ENCODE measurements at places on chromosomes 2 and 18.

DNA sequence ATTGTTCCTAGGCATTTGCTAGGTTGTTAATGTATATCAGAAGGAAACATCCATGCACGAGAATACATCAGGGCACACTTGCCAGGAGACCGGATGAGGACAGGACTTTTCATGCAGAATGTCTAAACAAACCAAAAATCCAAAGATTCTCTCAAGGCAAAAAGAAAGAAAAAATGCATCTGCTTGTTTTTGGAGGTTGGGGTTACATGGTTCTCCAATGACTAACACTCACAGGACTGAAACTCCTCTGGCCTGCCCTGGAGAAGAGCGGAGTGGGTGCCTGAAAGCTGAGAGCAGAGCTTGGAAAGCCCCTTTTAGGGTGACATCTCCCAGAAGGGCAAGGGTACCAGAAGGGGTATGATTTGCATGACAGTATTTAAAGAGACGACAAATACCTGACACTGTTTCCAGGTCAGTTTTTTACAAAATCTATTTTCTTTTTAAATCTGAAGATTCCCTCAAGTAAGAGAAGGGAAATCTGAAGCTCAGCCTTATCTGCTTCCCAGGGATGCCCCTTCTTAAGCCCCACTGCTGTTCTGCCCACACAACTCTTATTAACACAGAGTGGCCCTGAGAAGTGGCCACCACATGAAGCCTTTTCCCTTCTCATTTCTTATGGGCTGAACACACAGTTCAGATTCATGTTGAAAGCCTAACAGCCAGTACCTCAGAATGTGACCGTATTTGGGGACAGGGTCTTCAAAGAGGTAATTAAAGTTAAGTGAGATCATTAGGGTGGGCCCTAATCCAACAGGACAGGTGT lies 216.4 kb downstream of the STK39 start:
- no peak for DNase-seq

DNA sequence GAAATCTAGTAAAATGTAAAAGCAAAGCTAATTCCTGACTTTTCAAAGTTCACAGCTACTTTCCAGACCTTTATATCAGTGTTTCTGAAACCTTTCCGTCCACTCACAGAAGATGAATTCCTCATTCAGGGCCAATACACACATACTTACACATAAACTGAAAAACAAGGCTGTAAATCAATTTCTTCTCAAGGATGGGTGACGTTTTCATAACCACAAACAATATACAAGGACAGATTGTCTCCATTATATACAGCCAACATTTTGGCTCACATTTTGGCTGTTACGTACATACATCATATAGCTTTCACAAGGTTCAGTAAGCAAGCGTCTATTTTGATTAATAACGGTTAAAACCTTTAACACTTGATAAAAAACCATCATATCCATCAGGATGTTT lies 1.4 kb downstream of the RPRD1A start:
- no peak for DNase-seq

DNA sequence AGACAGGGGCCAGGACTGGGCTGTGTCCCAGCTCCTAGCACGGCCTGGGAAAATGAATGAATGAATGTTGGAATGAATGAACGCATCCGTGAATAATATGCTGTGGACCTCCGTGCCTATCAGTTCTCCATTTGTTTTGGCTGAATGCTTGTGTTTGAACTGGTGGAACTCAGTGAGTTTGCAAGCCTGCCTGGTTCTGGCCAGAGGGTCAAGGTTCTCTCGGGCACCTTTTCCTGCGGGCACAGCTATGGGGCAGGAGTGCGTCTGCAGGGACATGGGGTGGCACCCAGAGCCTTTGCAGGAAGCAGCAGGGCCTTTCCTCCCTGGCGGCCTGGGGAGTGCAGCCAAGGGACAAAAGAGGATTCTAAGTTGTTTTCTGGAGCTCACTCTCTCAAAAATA lies 17.6 kb upstream of the PDIA6 start:
- no peak for DNase-seq

DNA sequence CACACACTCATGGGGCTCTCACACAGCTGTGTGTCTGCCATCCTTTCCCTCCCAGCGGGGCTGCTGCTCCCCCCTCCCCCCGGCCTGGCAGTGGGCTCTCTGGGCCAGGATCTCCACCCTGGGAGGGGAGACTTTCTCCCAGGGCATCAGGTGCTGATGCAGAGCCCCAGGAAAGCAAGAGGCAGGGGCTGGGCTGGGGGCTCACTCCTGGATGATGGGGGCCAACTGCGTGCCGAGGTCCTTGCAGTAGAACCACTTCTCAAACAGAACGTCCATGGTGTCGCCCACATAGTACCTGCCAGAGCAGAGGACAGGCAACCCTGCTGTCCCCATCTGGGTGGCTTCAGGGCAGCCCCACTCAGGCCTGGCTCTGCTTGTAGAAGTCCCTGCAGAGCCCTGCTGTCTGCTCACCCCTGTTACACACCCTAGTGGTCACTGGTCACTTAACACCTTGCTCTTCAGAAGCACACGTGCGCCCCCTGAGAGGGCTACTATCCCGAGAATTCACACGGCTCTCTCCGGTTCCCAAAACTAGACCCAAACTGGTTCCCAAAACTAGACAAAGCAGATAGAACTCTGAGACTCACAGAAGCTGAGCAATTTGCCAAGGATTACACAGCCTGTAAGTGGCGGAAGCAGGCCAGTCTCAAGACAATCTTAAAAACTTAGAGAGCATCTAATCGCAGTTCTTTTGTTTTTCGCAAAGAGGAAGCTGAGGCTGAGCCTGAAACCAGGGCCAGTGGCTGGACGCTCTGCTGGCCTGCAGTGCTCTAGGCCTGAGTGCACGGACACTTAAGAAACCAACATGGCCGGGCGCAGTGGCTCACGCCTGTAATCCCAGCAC lies 6.6 kb upstream of the OXER1 start:
- DNase-seq = peak; percentile 80

DNA sequence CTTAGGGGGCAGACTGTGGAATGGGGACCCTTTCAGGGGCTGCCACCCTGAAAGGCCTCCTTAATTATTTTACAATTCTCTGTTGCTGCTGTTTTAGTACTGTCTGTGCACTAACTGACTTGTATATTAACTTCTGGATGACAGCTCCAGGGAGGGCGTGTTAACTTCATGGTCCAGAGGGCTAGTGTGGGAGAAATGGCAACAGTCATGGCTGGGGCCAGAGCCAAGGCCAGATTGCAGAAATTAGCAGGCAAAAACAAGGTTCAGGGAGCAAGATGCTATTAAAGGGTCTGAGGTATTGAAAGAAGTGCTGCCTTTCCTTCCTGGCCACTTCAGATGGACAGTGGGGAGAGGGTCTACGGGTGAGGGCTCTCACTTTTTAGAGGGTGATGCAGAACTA lies 9.1 kb downstream of the WIPF1 start:
- DNase-seq = no peak

GRCh38 chr2:98155291-98155690 lies 68.3 kb downstream of the VWA3B start:
- DNase-seq = no peak

- DNase-seq = no peak
These were observed 98.9 kb upstream of the CHRNA1 start for GRCh38 chr2:174863183-174863582.

- DNase-seq = peak; percentile 70
These were observed 2.0 kb downstream of the PHLPP1 start for GRCh38 chr18:62717169-62717924.

DNA sequence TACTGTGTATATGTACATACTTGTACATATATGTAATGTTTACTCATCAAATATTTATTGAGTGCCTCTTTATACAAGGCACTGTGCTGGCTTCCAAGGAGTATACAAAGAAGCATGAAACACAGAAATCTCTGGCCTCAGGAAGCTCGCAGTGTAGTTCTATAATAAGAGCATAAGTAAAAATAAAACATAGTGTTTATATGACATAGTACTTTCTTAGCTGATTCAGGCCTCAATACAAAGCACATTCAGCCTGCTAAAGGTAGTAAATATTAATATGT lies 13.9 kb downstream of the STAMBP start:
- DNase-seq = no peak

DNA sequence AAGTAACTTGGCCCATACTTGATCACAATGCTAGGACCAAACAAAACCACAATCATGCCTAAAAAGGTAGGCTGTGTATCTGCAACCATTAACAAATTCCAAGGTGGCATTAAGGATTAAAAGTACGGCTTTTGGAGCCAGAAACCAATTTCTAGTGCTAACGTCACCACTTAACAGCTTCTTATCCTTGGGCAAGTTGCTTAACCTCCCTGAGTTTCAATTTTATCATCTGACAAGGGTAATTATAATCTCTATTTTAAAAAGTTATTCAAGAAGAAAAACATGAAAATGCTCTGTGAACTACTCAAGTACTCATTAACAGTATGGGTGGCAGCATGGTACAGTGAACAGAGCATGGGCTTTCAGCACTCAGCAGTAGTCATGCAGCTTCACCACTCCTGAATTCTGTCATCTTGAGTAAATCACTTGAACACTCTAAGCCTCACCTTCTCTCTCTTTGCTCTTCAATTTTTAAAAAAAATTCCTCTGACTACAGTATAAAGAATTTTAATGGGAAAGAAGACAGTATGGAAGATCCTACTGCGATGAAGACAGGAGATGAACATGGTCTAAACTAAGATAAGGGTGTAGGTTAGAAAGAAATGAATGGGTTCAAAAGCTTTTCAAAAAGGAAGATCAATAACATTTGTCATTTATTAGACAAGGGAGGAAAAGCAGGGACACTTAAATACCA lies 69.2 kb downstream of the SS18 start:
- DNase-seq = no peak

DNA sequence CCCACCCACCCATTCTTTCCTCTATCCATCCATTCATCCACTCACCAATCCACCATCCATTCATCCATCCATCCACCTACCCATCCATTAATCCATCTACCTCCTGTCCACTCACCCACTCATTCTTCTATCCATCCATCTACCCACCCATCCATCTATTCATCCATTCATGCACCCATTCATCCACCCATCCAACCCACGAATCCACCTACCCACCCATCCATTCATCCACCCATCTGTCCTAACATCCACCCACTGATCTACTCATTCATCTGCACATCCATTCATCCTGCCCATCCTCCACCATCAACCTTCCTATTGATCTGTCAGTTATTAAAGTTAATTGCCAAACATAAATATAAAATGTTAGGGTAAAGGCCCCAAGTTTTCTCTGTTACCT lies 25.6 kb downstream of the LDLRAD4 start:
- DNase-seq = no peak

All from lower leg skin (tissue), 4 donors.